ENCODE measurements at places on chromosomes 12 and 14. TPM values are rescaled to one million over a fixed set of nuclear protein-coding genes. Genes with fewer than 3 reads are reported as not detected.
A peak's percentile ranks its signal among the peaks of the same experiment; 100 is the strongest.

The DACT1 gene
- total RNA-seq = 9.3 TPM

The TMEM119 gene
- 5.3 TPM for total RNA-seq

The CMA1 gene
- 0.28 TPM for total RNA-seq

The AHNAK2 gene
- 0.42 TPM for total RNA-seq

The ATP6V1D gene
- 103 TPM for total RNA-seq

The VSX2 gene
- 0.05 TPM for total RNA-seq

The CMTM5 gene
- total RNA-seq = 0.05 TPM

The WNT1 gene
- total RNA-seq = not detected

The SLC10A1 gene
- total RNA-seq = not detected

The PLEKHG7 gene
- 0.14 TPM for total RNA-seq

The ESYT1 gene
- total RNA-seq = 63.4 TPM

The KCNJ8 gene
- total RNA-seq = 5.2 TPM

DNA sequence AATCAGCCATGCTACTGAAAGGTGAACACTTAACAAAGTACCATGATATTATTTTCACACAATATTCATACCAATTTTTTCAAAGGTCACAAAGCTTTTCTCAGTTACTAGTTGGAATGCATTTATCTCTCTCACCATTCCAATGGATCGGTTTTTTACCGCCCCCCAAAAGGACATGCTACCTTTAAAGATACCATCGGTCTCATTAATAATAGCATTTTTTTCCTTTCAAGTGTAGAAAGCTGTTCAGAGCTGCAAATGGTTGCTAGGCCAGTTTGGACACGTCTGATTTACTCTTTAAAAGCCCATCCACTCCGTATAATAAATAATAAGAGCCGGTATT, 34.9 kb upstream of the STON2 start:
- DNase-seq = no peak

- DNase-seq = no peak
These were observed 4.7 kb downstream of the ASB2 start for GRCh38 chr14:93971635-93972027.

- DNase-seq = peak; percentile 2
These were observed 26.1 kb upstream of the ANP32D start for GRCh38 chr12:48446161-48446776.

GRCh38 chr12:26001530-26001929, 43.0 kb downstream of the RASSF8 start:
- no peak for DNase-seq

GRCh38 chr12:25034676-25035075, 85.8 kb upstream of the BCAT1 start:
- DNase-seq = no peak

- no peak for DNase-seq
These were observed 40.5 kb downstream of the CRACR2A start for GRCh38 chr12:3712209-3712992.

- no peak for DNase-seq
These were observed 14.7 kb downstream of the RIMBP2 start for GRCh38 chr12:130701402-130701744.

- DNase-seq = no peak
These were observed 2.7 kb downstream of the C2CD5 start for GRCh38 chr12:22541496-22542155.

GRCh38 chr12:67598598-67598997, 49.9 kb upstream of the DYRK2 start:
- DNase-seq = no peak

- no peak for DNase-seq
These were observed 63.8 kb downstream of the TSPAN11 start for GRCh38 chr12:30990316-30990715.

- no peak for DNase-seq
These were observed 20.5 kb downstream of the ADAM21 start for GRCh38 chr14:70472253-70473159.

DNA sequence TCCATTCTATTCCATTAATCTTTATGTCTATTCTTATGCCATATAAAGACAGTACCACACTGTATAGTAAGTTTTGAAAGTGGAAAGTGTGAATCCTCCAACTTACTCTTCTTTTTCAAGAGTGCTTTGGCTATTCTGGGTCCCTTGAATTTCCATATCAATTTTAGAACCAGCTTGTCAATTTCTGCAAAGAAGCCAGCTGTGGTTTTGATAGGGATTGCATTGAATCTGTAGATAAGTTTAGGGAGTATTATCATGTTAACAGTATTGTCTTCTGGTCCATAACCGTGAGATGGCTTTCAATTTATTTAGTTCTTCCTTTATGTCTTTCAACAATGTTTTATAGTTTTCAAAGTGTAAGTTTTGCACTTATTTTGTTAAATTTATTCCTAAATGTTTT, 34.2 kb upstream of the GCH1 start:
- no peak for DNase-seq

DNA sequence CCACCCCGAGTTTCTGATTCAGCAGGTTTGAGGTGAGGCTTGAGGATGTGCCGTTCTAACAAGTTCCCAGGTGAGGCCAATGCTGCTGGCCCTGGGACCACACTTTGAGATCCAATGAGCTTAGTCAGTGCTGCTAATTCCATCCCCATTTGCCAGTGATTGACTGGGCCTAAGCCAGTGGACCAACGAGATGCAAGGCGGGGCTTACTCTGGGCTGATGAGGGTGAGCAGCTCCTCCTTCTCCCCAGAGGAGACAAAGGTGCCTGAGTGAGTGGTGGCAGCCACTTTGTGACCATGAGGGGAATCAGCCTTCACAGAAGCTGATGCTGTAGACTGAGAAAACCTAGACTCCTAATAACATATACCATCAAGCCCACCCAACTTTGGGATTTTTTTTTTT, 23.1 kb upstream of the HNF1A start:
- no peak for DNase-seq

DNA sequence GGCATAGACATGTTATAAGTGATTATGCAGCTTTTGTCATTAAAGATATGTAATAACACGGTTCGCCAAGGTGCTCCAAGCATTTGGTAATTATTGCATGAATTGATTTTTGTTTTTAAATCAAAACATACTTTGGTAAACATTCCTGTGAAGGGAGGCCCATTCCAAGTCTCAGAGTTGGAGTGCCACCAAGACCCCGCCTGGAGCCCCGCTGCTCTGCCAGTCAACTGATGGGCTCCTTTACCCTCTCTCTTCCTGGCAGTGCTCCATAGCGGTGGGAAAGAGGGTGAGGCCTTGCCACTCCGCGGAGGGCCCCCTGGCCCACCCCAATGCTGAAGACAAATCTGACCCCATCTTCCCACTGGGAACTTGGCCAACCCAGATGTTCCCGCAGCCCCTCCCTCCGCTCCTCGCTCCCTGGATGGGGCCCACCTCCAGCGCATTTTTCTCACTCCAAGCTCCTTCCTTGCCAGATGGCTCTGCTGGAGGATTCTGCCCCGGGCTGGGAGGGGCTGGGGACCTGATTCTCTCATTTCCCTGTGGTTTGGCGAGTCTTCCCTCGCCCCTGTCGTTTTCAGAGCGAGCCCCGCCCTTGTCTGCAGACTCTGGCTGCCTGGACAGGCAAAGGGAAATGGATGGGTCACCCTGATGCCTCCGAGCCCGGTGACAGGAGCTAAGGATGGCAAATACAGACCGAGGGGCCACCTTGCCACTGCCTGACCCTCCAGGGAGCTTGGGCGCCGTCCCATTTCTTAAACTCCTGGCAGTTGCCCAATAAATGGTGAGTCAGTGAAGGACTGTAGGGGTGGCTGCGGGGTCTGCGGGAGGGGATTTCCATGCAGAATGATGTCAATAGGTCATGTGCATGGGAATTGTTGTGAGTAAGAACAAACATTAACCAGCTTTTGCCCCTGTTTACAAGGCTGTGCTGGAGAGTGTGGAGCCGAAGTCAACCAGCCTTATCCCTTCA, 9.2 kb upstream of the PAPLN start:
- DNase-seq = no peak

GRCh38 chr12:110039085-110039807, 9.1 kb downstream of the C12orf76 start:
- DNase-seq = no peak

DNA sequence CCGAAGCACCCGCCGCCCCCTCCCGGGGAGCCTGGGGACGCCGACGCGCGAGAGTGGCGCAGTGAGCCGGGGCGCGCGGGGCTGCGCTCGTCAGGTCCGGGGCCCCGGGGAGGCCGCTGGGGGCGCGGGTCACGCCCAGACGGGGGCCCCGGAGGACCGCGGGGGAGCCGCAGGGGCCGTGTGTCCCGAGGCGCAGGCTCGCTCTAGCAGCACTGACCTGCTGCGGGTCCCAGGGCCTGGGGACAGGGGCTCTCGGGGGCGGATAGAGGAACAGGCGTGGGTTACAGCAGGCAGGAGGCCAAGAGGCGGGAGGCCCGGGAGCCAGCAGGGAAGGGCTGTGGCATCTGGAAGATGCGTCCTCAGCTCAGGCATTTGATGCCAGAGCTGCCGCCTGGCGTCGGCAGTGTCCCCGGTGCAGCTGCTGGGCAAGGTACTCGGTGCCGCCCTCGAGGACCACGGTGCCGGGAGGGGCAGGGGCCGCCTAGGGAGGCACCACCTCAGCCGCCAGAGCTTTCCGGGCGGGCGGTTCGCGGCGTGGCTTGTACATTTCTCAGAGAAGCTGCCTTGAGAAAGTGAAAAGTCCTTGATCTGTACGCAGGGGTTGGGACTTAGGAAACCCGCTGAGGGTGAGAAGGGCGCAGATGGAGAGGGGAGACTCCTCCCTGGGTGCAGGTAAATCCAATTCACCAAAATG, 1.2 kb downstream of the WNT5B start:
- DNase-seq = no peak

- no peak for DNase-seq
These were observed 47.7 kb upstream of the ERGIC2 start for GRCh38 chr12:29428633-29429032.

DNA sequence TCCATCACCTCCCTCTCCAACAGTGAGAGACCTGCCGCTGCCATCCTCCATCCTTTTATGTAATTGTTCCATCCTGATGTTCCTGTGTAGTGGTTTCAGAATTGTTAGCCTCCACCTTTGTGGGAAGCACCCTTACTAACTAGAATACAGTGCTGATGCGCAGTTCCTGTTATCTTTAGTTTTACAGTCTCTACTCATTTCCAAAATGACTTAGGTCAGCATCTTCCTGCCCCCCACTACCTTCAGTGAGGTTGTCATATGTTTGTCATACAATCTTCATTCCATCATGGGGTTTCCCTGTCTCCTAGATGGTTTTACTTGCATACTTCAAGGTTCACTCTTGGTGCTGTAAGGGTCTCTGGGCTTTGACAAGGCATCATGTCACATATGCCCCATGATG, 69.8 kb downstream of the EML1 start:
- no peak for DNase-seq

GRCh38 chr12:69688021-69688420, 11.1 kb downstream of the BEST3 start:
- DNase-seq = no peak

DNA sequence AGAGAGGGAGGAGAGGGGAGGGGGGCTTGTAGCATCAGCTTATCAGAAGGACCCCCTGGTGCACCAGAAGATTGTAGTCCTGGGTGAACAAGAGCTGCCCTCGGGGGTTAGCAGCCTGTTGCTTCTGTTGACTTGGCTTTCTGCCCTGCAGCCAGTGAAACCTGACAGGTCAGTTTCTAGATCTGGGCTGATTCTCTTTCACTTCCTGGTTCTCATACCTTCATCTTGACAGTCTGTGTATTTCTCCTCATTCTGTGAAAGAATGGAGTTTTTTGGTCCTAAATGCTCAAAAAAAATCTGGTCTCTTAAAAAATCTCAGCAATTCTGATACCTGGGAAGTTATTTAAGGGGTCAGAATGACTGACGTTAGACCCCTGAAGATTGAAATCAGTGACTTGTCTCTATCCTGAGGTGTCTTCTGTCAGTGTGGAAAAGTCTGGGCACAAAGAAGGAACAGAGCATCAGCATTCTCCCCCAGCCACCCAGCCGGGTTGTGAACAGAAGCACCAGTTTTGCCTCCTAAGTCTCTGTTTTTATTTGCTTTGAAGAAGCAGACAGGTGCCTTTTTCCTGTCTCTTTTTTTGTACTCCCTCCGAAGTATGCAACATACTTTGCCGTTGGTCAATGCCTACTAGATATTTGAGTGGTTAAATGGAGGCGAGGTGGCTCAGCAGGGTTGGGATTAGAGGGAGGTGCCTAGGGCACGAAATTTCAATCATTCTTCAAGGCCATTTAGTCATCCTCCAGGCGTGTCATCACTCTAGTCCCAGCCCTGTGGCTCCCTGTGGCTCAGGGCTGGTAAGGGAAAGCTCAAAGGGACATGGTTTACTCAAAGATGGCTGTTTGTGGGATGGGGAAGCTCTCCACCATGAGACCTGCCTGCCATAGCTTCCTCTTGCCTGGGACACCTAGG, 24.0 kb downstream of the TTC9 start:
- no peak for DNase-seq

- no peak for DNase-seq
These were observed 5.1 kb downstream of the ARL6IP4 start for GRCh38 chr12:122985338-122986257.

DNA sequence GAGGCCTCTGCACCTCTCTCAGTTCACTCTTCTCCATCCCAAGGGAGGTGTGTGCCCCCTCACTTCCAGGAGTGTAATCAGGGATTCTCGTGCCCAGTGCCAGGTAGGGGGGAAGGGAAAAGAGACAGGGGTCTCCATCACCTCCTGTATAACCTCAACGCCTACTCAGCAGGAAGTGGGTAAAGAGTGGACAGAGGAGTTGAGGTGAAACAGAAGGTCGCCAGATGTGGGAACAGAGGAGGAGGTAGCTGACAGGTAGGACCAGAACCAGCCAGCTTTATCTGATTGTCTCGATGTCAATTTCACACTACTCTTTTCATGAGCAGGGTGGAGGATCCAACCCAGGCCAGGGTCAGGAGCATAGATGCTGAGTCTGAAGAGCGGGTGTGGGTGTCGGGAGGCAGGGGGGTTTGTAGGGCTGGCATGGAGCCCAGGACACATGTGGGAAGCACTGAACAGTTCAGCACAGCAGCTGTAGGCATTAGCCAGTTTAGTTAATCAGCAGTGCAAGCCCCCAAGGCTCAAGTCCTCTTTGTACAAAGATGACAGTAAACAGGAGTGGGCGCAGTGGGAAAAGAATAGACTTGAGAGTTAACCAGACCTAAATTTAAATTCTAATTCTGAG, 213.5 kb downstream of the PELI2 start:
- no peak for DNase-seq

DNA sequence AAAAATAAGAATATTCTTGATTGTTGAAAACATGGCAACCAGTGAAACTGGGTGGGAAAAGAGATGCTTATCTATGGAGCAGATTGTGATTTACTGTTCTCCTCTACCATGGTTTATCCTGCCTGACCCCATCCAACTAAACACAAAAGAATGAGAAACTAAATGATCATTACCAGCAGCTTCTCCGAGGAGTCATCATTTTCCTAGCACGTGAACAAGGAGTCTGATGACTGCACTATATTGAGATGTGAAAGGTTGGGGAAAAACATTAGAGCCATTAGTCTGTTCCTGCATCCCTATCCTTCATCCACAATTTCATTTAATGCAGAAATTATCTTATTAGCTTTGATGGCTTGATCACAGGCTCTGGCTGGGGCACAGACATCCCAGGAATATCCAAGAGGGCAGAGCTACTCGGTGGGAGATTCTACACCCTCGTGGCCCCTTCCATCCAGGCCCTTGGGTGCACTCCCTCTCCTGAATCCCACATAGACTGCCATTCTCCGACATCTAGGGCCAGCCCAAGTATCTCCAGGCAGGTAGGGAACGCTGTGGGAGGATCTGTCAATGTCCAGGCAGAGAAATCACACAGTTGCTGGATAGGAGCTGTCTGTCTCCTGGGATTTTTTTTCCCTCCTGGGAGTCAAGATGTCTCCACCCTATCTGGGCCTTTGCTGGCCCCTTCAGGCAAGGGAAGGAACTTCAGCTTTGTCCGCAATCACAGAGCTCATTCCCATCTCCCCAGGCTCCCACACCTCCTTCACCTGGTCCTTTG, 43.3 kb upstream of the DHRS4 start:
- DNase-seq = no peak

All from thymus (tissue), 14 donors.